Glomerular endothelial cell (primary cell): ENCODE measurements at places on chromosomes 12 and 14. TPM values are rescaled to one million over a fixed set of nuclear protein-coding genes. Genes with fewer than 3 reads are reported as not detected.

DNA sequence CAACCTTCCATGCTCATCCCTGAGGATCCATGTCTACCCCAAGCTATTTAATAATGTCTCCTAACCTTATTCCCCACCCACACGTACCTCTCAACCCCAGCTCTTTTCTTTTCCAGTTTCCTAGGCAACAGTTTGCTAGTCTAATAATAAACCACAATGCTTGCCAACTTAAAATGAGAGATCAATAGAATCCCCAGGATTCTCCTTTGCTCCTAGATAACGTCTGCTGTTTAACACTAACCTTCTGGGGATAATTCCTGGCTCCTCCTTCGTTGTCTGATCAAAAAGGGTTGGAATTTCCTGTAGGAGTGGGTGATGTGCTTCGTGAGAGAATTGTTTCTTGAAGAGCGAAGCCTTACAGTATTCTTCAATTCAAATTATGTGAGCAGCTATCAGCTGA lies 42.2 kb upstream of the DBX2 start:
- DNase-seq: no peak

DNA sequence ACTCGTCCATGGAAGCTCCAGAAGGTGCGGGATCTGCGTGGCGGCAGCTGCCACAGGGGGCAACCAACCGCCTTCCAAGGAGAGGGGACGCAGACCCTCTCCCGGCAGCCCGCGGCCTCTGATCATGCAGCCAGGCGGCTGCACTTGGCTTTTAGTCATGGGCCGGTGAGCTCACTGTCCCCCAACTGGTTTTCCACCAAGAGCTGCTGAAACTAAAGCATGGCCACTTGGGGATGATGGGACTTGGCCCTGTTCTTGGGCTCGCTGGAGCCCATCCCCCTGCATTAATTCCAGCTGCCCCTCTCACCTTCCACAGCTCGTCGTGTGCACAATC lies 39.1 kb downstream of the CCDC85C start:
- no peak for DNase-seq

GRCh38 chr14:64060199-64060545 lies 207.4 kb downstream of the SYNE2 start:
- DNase-seq: no peak

- DNase-seq: no peak
Observed at GRCh38 chr12:106089935-106090334, 48.8 kb downstream of the NUAK1 start.

- no peak for DNase-seq
Observed at GRCh38 chr12:111425655-111426054, 19.9 kb downstream of the SH2B3 start.

The TC2N gene
- total RNA-seq: 0.29 and 0.53 TPM in 2 replicates

The LRTM2 gene
- not detected in 2 replicates for total RNA-seq
